Tibial nerve (tissue), 4 donors: ENCODE measurements at places on chromosomes 11 and 22. TPM values are rescaled to one million over a fixed set of nuclear protein-coding genes. Genes with fewer than 3 reads are reported as not detected.

GRCh38 chr11:1576825-1577224 lies 4.8 kb upstream of the DUSP8 start:
- DNase-seq, result no peak

The BDNF gene
- not detected for total RNA-seq

The WT1 gene
- total RNA-seq, result not detected

The NPTXR gene
- 7.5 TPM for total RNA-seq

- no peak for DNase-seq
Measured at GRCh38 chr11:78856211-78856610, 281.5 kb upstream of the NARS2 start.

DNA sequence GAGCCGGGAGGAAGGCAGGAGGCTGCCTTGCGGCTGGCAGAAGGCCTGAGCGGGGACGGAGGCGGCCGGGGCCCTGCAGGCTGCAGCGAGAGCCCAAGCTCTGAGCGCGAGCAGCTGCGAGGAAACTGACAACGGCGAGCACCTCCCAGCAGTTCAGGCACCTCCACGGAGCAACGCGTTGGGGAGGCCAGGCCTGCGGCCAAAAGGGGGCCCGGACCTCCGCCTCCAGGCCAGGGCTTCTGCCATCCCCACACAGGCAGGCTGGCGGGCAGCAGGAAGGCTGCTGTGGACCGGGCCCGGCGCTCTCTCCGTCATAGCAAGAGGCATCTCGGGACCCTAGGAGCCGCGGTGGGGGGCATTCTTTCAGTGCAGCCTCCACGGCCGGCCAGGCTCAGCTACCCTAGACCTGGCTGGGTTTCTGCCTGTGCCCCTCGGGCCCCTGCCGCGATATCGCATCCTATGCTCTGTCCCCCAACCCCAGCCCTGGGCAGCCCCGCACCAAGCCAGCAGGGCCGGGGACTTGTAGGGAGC lies 22.9 kb upstream of the SLC22A12 start:
- no peak for DNase-seq

- DNase-seq, result peak; percentile 67
Measured at GRCh38 chr11:2898366-2899079, 12.9 kb upstream of the CDKN1C start.

DNA sequence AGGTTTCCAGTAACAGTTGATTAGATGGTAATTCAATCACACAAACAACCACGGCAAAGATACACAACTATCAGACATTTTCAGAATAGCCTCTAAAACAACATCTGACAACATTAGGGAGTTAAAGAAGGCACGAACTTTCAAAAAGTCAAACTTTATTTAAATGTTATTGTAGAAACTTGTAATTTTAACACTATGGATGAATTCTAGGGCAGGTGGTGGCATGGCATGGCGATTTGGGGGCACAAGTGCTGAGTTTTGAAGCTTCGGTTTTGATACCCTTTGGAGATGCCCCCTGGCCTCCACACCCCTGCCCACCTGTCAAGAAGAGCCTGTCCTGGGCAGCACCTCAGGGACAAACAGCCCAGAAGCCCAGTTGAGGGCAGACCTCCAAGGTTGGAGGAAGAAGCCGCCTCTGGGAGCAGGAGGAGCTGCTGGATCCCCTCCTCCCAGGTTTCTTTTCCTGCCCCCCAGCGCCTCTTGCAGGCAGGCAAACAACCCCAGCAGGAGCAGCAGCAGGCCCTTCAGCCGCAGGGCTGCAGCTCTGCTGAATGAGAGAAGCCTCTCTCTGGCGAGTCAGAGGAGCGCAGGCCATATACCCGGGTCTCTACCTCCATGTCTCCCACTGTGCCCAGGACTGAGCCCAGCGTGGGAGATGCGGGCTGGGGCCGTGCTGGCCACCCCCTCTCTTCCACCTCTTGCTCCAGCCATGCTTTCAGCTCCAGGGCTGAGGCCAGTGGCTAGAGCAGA lies 102.1 kb upstream of the IGLL5 start:
- no peak for DNase-seq

The TEX12 gene
- not detected for total RNA-seq

The CSNK2A3 gene
- total RNA-seq, result 2.9 TPM
